ENCODE measurements at places on chromosomes 4 and X. TPM values are rescaled to one million over a fixed set of nuclear protein-coding genes. Genes with fewer than 3 reads are reported as not detected.

DNA sequence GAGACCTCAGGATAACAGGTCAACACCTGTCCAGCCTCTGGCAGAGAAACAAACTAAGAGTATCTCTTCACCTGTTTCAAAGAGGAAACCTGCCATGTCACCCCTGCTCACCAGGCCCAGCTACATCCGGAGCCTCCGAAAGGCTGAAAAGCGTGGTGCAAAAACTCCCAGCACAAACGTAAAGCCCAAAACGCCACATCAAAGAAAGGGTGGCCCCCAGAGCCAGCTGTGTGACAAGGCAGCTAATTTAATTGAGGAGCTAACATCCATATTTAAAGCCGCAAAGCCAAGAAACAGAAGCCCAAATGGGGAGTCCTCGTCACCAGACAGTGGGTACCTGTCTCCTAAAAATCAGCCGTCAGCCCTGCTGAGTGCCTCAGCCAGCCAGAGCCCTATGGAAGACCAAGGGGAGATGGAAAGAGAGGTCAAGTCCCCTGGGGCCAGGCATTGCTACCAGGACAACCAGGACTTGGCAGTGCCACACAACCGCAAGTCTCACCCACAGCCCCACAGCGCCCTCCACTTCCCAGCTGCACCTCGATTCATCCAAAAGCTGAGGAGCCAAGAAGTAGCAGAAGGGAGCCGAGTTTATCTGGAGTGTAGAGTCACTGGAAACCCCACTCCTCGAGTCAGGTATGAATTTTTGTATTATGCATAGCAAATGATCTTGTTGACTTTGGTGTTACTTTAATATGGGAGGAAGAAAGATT is 15.1 kb downstream of the PALLD start:
- no peak for DNase-seq

DNA sequence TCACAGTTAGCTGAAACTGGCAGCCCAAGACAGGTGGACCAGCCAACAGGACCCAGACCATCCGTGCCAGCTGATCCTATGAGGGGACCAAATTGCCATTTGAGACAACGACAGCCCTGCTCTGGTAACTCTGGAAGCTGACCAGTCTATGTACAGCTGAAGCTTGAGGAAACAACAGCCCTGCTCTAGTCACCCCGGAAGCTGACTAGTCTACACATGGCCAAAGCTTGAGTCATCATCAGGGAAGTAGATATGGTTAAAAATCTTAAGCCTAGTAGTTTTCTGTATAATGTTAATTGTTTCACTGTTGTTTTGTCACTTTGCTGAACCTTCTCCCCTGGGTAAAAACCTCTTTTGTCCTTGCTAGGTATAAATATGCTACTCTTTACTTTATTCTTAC is 905.4 kb upstream of the NDST4 start:
- DNase-seq = no peak

The TSPAN5 gene
- polyA plus RNA-seq = 7.4 TPM

The USP38 gene
- polyA plus RNA-seq = 5.7 TPM

The GPRASP1 gene
- 0.50 TPM for polyA plus RNA-seq

DNA sequence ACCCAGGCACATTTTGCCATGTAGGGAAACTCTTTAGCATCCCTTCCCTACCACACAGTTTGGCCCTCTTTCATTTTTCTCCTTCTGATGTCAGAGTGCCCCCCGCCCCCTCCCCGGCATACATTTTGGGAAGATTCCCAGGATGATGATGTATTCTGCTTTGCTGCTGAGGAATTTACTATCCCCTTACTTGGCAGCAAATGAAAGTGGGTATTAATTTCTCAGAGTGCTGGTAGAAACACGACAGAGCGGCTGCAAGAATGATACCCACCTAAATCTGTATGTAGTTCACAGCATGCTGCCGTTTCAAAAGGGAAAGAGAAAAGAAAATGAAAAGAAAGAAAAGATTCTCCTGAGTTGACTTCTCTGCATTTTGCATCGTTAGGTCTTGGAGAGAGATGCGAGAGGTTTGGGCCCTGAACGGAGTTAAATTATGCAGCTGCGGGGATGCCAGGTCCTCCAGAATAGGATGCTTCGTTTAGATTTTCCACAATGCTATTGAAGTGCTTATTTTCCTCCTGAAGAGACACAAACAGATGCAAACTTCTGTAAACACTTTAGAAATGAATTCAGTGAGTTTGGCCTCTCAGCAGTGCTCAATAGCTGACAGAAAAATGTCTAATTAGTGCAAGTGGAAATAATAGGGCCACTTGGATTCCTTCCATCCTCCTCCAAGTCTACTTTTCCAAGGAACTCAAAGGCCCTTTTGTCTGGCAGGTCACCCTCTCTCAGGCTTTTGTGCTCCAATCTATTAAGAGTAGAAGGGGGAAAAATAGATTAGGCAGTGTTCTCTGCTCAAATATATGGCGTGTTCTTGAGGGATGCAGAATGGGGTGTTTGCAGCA is 106.2 kb downstream of the ALPK1 start:
- no peak for DNase-seq

The TBC1D8B gene
- polyA plus RNA-seq = 2.6 TPM

The CXCL5 gene
- polyA plus RNA-seq = 107 TPM

Measured in A549 (cell line).